Right renal cortex interstitium (tissue), 3 donors: ENCODE measurements at places on chromosomes 7 and 10.

DNA sequence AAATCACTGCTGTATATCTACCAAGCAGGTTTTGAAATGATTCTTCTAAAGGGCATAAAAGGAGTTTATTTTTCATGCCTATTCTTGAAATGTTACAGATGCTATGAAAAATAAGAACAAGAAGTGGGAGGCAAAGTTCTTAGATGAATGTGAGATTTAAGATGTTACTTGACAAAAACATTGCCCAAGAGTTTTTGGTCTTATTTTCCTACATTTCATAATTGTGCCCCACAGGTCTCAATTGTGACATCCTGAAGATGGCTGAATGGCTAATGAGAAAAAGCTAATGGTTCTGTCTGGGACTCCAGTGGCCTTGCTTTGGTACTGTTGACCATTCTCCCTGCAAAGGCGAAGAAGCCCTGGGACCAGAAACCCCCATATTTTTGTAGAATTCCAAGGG, 43.0 kb upstream of the IFRD1 start:
- DNase-seq, result no peak

- DNase-seq, result no peak
Measured at GRCh38 chr7:157403646-157404401, 67.0 kb downstream of the DNAJB6 start.

- no peak for DNase-seq
Measured at GRCh38 chr10:36504758-36505157, 620.6 kb upstream of the ANKRD30A start.

DNA sequence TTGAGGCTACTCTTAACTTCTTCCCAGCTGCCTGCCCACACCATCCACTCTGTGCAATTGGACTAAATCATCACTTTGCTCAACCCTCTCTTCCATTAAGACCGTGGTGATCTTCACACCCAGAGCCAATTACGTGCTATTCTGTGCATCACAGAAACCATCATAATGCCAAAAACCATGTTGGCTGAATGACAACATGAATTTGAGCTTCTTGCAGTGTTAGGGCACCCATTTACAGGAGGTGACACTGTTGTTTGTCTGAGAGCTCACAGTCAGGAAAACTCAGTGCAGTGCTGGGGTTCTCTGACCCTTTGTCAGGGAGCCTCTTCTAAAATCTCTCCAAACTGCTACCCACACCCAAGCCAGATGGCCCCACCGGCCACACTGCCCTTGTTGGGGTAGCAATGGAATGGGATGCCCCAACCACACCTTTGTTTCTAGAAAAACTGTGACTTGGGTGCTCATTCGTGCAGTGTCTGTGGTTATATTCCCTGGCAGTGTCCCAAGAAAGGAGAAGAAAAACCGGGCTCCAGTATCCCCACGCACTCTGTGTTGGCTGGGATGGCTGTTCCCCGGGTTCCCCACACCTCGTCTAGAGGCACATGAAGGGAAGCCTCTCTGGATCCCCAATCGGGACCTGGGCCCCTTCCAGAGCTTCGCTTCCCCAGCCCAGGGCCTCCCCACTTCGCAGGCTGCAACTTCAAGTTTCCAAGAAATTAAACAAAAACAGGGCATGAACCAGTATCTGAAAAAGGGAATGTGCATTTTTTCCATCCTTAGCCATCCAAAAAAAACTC, 2.0 kb upstream of the TNS3 start:
- no peak for DNase-seq

DNA sequence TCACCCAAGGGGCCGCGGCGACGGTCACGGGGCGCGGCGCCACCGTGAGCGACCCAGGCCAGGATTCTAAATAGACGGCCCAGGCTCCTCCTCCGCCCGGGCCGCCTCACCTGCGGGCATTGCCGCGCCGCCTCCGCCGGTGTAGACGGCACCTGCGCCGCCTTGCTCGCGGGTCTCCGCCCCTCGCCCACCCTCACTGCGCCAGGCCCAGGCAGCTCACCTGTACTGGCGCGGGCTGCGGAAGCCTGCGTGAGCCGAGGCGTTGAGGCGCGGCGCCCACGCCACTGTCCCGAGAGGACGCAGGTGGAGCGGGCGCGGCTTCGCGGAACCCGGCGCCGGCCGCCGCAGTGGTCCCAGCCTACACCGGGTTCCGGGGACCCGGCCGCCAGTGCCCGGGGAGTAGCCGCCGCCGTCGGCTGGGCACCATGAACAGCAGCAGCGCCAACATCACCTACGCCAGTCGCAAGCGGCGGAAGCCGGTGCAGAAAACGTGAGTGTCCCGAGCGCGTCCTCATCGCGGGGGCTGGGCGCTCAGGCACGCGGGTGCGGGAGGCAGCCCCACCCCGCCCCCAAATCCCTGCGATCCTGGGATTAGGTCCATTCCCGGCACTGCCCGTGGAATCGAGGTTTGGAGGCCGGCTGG, 509 bp downstream of the AHR start:
- DNase-seq, result no peak

GRCh38 chr10:59016043-59016442, 160.4 kb upstream of the PHYHIPL start:
- DNase-seq, result no peak

DNA sequence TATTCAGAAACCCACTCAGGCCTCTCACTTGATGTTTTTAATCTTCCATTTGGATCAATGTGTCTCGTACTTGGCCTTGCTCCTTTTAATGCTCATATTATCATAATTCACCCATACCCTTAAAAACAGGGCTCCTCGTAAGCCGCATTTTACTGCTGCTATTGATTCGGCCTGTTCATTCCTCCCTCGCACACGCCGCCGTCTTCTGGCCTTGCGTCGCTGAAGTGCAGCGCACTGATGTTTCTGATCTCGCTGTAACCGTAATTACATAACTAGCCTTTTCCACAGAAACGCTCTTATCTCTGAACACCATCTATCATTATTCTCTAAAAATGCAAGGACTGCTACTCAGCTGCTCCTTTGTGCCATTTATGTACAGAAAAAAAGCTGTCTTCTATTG, 544.5 kb upstream of the FOXK1 start:
- no peak for DNase-seq
